ENCODE measurements at places on chromosomes 13 and 19.

DNA sequence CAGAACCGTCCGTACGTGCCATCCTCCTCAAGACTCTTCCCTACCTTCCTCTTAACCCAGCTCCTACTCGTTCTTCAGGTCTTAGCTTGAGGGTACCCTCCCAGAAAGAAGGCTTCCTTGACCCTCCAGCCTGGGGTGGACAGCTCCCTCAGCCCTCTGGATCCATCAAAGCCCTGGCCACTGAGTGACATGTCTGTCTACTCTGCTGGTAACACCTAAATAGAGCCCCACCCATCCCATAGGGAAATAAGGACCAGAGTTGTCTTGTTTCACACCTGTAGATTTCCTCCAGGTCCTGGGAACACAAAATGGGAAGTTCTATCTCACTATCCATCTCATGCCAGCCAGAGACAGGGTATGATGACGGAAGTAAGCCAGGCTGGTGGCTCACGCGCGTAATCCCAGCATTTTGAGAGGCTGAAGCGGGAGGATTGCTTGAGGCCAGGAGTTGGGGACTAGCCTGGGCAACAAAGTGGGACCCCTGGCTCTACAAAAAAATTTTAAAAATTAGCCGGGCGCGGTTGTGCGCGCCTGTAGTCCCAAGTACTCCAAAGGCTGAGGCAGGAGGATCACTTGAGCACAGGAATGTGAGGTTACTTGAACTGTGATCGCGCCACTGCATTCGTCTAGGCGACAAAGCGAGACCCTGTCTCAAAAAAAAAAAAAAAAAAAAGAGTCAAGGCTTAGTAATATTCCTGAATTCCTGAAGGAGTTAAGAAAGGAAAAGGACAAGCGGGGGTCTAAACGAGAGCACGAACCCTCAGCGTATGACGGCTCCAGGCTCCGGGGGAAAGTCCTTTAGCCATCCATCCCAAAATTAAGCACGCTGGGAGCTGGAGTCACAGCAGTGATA, 566 bp upstream of the CCDC97 start:
- DNase-seq, result peak; percentile 43

DNA sequence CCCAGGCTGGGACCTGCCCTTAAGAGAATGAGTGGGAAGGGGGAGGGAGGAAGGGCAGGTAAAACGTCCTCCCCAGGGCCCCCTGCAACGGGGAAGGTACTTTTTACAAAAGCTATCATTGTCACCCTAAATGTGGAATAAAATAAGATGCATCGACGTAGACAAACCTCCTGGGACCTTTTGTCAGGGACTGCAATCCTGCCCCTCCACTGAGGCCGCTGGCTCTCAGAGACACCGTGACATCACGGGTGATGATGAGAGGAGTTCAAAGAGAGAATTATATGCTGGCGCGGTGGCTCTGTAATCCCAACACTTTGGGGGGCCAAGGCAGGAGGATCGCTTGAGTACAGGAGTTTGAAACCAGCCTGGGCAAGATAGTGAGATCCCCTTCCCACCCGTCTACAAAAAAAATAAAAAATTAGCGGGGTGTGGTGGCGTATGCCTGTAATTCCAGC, 1.8 kb upstream of the MYBPC2 start:
- DNase-seq, result no peak

- peak; percentile 25 for DNase-seq
Observed at GRCh38 chr19:10155839-10156238, 36.1 kb upstream of the EIF3G start.

- no peak for DNase-seq
Observed at GRCh38 chr19:4987692-4988370, 18.9 kb downstream of the KDM4B start.

DNA sequence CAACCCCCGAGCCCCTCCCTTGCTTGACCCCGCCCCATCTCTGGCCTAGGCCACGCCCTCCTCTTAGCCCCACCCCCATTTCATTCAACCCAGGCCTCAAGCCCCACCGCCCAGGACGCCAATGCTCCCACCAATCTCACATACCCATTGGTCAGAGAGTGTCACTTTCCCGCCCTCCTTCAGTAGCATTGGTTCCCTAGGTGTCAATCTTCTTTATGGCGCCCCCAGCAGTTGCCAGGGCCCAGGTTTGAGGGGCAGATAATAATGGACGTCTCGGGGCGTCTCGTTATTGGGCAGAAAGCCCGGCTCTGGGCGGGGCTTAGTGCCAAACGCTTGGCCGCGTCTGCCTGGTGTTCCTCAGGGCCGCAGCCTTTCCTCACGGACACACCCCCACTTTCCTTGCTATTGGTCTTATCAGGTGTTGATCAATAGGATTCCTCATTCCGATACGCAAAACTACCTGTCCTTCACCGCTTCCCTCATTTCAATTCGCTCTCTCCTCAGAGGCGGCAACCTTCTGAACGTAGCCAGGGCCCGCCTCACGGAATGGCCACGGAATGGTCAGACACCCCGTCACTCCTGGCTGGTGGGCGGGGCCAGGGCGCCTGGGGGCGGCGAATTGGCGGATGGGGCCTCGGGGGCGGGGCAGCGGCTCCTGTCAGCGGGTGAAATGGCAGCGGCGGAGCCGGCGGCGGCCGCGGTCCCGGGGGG, at the start of gene EVI5L:
EVI5L (plus strand) TSS at position 658 of the 711 bp plus-strand sequence. CDS start 16,325 bp downstream, outside the sequence.
- peak; percentile 100 for DNase-seq

DNA sequence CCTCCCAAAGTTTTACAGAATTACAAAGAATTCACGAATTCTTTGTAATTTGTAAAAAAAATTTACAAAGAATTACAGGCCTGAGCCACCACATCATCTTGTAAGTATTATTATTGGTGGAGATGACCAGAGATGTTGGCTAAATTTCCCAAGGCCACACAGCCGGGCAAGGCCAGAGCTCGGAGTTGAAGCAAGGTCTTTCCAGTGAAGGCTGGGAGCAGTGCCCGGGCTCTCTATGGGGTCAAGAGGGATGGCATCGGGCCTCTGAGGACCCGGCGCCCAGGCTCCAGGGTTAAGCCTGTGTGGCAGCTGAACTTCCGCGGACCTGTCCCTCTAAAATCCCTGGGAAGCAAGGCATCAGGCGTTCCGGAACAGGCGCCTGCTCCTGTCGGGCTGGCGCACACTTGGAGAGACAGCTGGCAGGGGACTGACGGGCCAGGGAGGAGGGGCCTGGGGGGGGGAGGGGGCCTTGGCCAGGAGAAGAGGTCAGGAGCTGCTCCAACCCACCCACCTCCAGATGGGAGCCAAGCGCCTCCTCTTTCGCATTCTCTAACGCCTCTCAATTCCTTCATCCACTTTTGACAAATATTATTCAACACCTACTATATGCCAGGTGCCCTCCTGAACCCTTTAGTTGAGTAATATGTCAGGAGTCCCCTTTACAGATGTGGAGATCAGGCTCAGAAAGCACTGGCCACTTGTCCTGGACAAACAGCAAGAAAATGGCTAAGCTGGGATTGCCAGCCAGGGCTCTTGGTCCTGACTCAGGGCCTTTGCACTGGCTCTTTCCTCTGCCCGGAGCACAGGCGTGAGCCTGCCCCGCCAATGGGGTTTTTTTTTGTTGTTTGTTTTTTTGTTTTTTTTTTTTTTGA, 36.8 kb upstream of the SEMA6B start:
- DNase-seq, result no peak

DNA sequence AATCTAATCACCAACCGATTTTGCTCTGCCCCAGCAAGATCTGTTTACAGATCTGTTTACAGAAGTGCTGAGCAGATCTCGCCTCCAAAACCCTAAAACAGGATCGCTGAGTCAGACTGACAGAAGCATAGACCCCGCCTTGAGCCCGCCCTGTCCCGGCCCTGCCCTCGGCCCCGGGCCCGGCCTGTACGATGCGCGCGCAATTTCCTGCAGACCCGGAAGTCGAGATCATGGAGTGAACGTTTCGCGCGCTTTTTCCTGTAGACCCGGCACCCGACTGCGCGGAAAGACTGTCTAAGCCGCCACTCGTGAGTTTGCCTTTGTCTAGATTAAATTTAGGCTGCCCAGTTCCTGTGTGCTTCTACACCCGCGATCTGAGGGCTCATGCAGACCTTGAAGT, at the start of gene ZNF534:
ZNF534 (plus strand) TSS at position 212 of the 400 bp plus-strand sequence. CDS start 2,327 bp downstream, outside the sequence.
- DNase-seq, result no peak

DNA sequence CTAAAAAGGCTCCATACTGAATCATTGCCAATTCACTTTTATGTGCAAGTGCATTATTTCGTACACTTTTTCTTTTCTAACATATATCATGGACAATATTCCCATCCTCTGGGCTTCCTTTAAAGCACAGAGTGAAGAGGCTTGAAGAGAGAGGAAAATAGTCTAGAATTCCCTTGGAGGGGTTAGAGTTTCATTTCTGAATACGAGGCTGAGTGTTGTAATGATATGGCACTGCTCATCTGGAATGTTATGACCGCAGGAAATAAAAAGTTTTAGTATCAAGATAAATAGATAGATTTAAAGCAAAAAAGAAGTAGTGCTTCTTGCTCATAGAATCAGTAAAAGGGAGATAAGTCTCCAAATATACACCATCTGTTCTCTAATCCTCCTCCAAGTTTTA, 412.3 kb upstream of the SLITRK1 start:
- DNase-seq, result peak; percentile 53

GRCh38 chr13:21138561-21138960, 37.8 kb downstream of the SKA3 start:
- DNase-seq, result no peak

GRCh38 chr13:101773062-101773461, 320.6 kb downstream of the ITGBL1 start:
- DNase-seq, result no peak

DNA sequence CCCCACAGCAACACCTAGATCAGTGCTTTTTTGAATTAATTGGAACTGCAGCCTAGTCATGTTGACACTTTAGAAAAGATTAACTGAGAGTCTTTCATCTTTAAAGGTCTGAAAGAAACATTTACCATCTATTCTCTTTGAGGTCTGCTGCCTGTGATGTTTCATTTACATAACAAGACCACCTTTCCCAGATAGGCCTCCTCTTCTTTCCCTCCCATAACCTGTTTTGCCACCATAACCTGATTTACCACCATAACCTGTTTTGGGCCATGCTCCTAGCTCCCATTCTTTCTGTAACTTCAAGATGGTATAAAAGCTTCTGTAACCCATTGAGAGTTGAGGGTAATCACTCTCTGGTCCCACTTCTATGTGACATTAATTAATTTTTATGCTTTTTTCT, 320.8 kb downstream of the PCDH20 start:
- no peak for DNase-seq

GRCh38 chr19:3671680-3672574, 28.3 kb downstream of the PIP5K1C start:
- DNase-seq, result peak; percentile 25

GRCh38 chr19:27529158-27529557, 1683.8 kb downstream of the UQCRFS1 start:
- no peak for DNase-seq

DNA sequence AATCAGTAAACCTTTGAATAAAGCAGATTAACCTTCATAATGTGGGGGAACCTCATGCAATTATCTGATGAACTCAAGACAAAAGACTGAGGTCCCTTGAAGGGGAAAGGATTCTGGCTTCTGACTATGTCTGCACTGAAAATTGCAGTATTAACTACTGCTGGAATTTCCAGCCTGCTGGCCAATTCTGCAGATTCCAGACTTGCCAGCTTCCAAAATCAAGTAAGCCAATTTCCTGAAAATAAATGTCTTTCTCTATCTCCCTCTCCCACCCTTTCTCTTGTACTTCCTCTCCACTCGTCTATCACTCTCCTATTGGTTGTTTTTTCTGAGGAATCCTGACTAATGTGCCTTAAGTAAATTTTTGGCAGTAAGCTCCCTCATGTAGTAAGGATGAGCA, 1479.9 kb upstream of the PRR20A start:
- DNase-seq, result no peak

GRCh38 chr19:13037161-13037560, 41.9 kb downstream of the NFIX start:
- peak; percentile 85 for DNase-seq

- DNase-seq, result peak; percentile 26
Observed at GRCh38 chr13:32804673-32805230, 211.5 kb upstream of the KL start.

GRCh38 chr13:41325752-41326151, 14.7 kb downstream of the NAA16 start:
- DNase-seq, result no peak

DNA sequence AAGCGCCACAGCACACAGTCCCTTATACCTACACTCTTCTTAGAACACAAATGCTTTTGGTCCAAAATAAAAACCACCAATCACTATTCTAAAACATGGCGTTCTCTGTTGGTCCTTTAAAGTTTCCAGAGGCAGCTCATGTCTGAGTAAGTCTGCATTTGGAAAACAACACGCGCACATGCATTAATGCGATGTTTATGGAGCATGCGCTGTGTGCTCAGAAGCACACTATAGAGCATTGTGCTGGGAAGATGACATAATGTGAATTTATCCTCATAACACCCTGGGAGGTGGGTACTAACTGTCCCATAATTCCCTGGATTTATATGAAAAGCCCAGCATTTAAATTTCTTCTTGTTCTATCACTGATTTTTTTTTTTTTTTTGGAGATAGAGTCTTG, 10.7 kb downstream of the ZNF682 start:
- DNase-seq, result no peak

- no peak for DNase-seq
Observed at GRCh38 chr19:2623798-2624197, 78.7 kb downstream of the GNG7 start.

DNA sequence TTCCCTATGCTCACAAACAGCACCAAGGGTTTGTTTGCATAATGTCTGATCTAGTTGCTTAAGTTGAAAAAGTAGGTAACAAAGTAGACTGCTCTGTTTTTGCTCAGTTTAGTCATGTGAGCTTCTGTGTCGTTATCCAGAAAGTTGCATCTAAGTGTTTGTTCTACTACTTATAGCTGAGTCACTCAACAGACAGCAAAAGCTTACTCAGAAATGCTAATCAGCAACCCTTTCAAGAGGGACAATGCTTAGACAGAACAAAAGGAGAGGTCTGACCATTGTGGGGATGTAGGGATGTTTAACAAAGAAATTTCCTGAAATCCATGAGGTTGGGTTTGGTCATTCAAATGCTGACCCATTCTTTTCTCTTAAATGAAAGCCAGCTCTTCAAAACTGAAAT, 106.4 kb downstream of the ATP8A2 start:
- DNase-seq, result no peak

DNA sequence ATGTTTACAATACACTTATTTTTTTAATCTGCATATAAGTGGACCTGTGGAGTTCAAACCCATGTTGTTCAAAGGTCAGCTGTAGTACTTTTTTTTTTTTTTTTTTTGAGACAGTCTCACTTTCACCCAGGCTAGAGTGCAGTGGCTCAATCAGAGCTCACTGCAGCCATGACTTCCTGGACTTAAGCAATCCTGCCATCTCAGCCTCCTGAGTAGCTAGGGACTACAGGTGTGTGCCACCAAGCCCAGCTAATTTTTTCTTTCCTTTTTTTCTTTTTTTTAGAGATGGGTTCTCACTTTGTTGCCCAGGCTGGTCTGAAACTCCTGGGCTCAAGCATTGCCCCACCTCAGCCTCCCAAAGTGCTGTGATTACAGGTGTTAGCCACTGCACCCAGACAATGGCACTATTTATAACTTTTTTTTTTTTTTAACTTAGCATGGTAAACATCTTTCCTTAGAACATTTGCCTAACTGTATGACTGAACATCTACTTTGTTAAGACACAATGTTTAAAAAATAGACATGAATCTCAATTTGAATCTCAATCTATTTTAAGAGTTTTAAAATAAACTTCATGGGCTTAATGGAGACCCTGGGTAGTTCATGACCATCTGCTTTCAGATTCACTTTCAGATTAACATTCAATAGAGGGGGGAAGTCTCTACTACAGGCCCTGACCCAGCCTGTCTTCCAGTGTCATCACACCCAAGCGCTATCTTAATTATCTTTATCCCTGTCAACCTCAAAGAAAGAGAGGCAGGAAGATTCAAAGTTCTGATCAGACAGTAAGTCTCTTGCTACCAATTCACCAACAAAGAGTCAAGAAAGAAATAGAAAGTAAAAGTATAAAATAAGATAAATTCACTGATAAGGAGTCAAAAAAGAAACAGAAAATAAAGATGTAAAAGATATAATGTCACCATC, 97.7 kb upstream of the DOCK9 start:
- DNase-seq, result no peak
